ENCODE measurements at places on chromosomes 4 and X.

- DNase-seq = no peak
These were observed 50.2 kb downstream of the ADRA2C start for GRCh38 chr4:3816256-3816825.

DNA sequence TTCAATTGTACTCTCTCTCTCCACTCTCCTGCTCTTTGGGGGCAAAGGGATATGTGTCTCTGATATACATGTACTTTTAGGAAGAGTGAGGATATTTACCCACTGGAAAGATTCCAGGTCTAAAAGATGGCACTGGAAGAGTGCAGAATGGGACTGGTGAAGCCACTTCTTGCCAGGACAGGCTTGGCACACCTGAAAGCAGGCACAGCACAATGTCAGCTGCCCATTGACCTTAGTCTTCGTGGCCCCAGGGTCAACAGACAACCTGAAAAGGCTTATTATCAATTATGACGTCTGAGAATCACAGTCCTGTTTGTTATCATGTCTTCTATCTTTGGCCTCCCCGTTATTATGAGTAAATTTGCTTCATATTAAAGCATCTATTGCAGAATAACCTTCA is 86.7 kb upstream of the PAK3 start:
- DNase-seq = no peak

GRCh38 chrX:30812326-30812725 is 76.7 kb downstream of the TAB3 start:
- no peak for DNase-seq

- no peak for DNase-seq
These were observed 38.8 kb upstream of the MTM1 start for GRCh38 chrX:150529587-150529986.

DNA sequence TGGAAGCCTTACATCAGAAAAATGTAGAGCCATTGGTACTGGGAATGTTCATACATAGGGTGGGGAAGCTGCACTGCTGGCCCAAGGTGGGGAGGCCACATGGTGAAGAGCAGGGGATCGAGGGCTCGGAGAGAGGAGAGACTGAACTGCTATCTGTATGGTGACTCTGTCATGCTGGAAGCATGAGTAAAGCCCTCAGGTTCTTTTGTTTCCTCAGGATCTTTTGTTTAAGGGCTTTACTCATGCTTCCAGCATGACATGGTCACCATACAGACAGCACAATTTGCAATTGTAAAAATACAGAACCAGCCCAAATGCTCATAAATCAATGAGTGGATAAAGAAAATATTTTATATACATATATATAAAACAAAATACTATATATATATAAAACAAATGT is 78.4 kb downstream of the KLF8 start:
- DNase-seq = no peak

DNA sequence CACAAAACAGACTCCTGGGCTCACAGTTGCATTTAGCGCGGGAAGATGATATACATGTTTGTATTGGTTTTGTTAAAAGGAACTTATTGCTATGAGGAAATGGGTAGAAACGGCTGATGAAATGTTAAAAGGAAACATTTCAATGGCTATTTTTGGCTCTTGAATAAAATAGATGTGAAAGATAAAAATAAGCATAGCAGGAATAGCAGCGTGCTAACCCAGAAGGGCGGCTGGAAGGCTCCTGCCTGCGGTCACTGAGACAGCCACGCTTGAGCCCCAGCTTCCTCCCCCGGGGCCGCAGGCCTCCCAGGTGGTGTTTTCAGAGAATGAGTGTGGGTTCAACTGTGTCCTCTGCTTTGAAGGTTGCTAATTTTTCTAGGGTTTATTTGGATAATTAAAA is 35.0 kb upstream of the CLCN4 start:
- no peak for DNase-seq

- DNase-seq = no peak
These were observed 689.2 kb upstream of the SLIT2 start for GRCh38 chr4:19562456-19562855.

DNA sequence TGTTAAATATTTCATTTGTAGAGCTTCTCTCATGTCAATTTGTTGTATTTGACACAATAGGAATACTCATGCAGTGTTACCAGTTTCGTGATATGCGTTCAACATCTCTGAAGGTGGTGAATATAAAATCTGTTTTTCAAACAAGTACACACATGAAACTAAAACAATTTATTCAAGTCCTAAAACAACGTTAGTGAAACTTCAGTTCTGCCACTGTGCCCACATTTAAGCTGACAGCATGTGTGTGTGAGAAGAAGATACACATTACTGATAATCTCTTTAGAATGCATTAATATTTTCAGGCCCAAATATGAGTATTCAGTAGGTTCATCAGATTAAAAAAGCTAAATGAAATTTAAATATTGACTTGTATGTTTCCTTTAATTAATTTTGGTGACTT is 21.7 kb downstream of the GAB1 start:
- DNase-seq = no peak

DNA sequence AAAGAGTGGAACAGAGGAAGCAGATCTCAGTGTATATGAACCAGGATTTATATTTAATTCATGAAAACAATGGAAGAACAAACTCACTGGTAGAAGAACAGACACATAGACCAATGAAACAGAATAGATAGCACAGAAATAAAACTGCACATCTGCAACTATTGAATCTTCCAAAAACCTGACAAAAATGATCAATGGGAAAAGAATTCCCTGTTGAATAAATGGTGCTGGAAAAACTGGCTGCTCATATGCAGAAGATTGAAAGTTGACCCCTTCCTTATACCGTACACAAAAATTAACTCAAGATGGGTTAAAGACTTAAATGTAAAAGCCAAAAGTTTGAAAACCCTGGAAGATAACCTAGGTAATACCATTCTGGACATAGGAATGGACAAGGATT is 391.0 kb downstream of the MAGEB5 start:
- DNase-seq = no peak

DNA sequence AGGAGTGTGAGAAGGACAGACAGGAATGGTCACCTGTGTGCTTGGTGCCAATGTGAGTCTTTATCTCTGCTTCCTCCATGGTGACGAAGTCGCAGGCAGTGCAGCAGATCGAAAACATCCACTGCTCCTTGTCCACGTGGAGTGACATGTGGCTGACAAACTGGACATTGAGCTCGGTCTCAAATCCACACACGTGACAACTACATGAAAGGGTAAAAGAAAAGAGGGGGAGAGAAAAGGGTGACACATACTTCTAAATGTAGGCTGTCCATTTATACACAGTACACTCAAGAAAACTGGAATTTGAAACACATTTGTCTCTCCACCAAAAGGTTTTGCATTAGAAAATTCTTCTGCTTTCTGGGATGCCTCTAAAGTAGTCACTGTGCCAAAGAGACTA is 94.5 kb downstream of the C4orf51 start:
- no peak for DNase-seq

- DNase-seq = no peak
These were observed 81.8 kb upstream of the NAP1L5 start for GRCh38 chr4:88779431-88779830.

DNA sequence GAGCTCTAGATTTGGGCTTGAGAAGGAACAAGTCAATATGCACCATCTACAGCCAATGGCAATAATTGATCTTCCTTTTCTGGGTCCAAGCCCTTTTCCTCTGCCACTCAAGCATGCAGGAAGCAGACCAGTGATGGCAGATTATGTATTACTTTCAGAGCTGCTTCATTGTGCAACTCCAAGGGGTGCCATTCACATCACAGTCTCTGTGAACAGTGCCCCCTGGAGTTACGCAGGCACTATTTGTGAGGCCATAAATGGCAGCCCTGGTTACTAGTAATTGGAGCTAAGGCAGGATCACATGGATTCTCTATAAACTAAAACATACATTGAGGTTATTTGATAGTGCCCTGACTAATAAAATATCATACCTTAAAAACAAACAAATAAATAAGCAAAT is 313.4 kb upstream of the SLC7A11 start:
- no peak for DNase-seq

DNA sequence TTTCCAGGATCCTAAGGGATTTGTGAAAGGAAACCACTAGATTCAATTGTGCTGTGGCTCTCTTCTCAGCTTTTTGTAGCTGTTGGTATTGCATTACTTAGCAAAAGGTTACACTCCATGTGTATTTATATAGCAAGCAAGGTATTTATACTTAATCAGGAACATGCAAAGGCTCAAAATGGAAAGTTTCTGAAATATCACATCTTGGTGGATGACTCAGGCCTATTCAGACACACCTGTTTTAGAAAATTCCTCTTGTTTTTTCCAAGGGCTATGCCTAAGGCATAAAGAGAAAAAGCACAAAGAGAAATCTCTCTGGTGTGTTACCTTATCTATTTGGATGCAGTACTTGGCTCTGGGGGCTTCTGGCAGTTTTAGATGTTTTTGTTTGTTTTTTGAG is 144.4 kb upstream of the GALNT7 start:
- DNase-seq = no peak

DNA sequence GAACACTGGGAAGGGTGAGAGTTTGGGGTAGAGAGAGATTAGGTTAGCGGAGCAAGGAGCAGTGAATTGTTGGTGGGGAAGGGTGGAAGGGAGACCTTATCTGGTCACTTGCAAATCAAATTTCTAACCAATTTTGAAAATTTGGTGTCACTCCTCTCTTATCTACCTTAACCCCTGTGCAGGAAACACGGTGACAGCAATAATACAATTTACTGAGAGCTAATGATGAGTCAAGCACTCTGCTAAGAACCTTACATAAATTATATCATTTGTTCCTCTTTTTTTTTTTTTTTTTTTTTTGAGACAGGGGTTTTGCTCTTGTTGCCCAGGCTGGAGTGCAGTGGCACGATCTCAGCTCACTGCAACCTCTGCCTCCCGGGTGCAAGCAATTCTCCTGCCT is 116.4 kb downstream of the C4orf51 start:
- DNase-seq = no peak

All from cerebellar cortex (tissue), 1 donor.